Ureter (tissue), 1 donor: ENCODE measurements at places on chromosomes 2 and 18.

DNA sequence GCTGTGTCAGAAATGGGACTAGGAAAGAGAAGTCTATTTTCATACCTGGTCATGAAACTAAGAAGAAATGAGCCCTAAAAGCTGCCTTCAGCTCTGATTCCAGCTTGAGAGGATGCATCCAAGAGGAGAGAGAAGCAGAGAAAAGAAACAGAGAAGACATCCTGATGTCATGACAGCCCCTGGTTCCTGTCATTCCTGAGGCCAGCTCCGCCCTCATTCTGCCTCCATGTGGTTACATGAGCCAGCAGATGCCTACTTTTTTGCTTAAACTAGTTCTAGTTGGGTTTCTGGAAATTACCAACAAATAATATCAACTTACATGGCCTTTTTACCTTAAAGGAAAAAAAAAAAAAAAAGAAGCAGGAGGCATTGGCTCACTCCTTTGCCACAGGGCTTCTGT is 14.1 kb upstream of the ACKR3 start:
- no peak for DNase-seq

- no peak for DNase-seq
These were observed 28.4 kb upstream of the KLHL14 start for GRCh38 chr18:32801228-32801627.

GRCh38 chr2:175842996-175843395 is 159.1 kb downstream of the LNPK start:
- DNase-seq: no peak

DNA sequence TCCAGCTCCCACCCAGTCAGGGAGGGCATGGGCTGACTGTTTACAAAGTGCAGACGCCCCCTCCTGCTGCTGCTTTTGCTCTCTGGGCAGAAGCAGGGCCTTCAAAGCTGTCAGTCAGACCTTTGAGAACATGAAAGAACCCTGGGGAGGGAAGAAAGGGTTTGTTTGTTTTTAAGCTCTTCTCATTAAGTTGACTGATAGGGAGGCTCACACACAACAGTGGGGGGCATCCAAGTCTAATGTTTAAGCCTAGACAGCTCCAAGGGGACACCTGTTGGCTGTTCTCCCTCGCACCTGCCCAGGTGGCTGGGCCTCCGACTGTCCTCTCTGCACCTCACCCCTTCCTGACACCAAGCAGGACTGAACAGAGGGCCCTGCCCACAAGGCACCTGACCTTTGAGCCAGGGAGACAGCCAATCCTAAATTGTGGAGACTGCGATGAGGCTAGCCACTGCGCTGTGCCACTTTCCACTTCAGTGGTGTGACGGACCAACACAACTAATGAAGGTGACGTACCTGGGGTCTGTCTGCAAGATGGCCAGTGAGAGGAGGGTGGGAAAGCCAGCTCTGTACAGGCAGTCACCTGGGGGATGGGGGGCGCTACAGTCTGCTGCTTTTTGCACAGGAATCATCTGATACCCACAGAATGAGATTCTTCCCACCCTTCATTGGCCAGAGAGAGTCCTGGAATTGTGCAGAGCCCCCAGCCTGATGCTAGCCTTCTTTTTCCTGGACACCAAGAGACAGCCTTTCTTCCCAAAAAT is 16.3 kb downstream of the ST6GAL2 start:
- DNase-seq: no peak

GRCh38 chr2:136115183-136115761 is 2.7 kb downstream of the CXCR4 start:
- DNase-seq: no peak

GRCh38 chr2:2879781-2880180 is 497.8 kb downstream of the EIPR1 start:
- DNase-seq: no peak
